Activated CD8-positive, alpha-beta memory T cell treated with anti-CD3 and anti-CD28 coated beads for 1 hour (primary cell): ENCODE measurements at places on chromosomes 5 and 9.

- no peak for DNase-seq
Measured at GRCh38 chr5:55159763-55160492, at the start of gene GPX8. Gene GPX8 (plus strand): TSS chr5:55160171. CDS start chr5:55160193, 22 bp downstream.

DNA sequence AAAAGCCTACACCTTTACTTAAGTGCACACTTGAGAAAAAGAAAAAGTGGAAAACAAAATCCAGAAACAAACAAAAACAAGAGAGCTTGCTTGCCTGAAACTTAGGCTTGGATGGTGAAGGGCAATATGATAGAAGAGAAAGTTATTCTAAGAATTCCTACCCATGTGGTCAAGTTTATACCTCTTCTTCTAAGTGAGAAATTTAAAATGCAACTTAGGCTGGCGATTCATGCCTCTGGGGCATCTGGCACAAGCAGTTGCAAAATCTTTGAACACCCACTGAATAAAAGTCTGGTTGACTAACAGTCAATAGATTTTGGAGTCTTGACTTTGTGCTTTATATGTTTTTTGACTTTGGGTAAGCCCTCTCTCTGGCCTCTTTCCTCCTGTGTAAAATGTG, 239.6 kb downstream of the KDM4C start:
- DNase-seq, result no peak

- no peak for DNase-seq
Measured at GRCh38 chr5:137833463-137833862, 34.2 kb upstream of the MYOT start.

DNA sequence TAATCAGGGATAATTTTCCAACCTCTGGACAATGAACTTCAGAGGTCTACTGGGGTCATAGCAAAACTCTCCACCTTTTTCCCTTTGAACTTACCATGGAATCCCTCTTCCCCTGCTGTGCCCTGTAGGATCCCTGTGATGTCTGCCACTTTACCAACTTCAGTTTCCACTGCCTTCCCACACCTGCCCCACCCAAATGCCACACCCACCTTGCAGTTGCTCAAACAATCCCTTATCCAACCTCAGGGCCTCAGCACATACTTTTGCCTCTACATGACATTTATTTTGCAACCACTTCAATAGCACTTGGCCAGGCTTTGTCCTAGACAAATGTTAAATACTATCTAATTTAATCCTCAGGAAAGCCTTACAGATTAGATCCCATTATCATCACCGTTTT, 463.7 kb upstream of the WWC1 start:
- DNase-seq, result no peak

DNA sequence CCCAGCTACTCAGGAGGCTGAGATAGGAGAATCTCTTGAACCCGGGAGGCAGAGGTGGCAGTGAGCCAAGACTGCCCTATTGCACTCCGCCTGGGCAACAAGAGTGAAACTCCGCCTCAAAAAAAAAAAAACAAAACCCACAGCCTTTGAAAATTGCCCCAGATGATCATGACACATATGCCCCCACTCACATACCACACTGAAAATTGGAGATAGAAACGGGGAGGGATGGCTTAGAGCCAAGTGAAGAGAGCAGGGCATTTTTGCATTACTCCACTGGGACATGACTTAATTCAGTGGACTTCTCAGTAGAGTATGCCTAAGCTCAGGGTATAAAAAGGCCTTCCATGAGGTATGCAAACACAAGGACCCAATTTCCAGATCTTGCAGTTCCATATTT, 309.3 kb downstream of the BNC2 start:
- no peak for DNase-seq
